Stimulated activated CD4-positive, alpha-beta T cell treated with anti-CD3 and anti-CD28 coated beads, Interleukin-15, amount 100 ng/mL, for 1 hour (primary cell): ENCODE measurements at places on chromosomes 4 and X.

- no peak for DNase-seq
Measured at GRCh38 chr4:6991771-6992557, 51.2 kb upstream of the TADA2B start.

- no peak for DNase-seq
Measured at GRCh38 chrX:69564665-69565064, 51.2 kb upstream of the EDA start.

- DNase-seq: no peak
Measured at GRCh38 chr4:1666391-1666790, 17.7 kb downstream of the FAM53A start.

- no peak for DNase-seq
Measured at GRCh38 chrX:13522811-13523210, 46.6 kb upstream of the EGFL6 start.

DNA sequence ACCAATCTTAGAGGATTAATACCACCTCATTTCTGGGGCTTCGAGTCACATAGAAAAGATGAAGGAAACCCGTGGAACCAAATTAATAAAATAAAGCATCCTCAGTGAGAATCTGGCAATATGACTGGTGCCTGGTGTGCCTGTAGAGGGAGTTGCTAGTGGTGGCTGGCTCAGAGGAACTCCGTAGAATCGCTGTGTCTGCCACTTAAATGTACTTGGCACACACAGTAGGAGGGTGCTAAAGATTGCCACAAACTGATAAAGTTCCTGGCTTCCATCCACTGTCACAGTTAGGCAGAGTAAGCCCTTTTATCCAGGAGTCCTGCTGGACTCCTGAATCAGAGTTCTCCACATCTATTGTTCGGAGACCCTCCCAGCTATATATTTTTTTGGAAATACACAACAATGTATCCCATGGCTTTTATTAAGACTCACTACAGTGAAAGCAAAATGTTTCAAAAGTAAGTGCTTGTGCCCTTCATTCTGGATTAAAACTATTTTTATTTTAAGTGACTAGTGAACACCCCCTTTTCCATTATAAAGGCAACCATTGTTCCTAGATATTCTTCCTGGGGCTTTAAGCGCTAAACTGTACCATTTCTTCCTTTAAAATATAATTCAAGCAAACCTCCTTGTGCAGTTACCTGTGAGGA, 56.6 kb downstream of the KIF4A start:
- DNase-seq: no peak

DNA sequence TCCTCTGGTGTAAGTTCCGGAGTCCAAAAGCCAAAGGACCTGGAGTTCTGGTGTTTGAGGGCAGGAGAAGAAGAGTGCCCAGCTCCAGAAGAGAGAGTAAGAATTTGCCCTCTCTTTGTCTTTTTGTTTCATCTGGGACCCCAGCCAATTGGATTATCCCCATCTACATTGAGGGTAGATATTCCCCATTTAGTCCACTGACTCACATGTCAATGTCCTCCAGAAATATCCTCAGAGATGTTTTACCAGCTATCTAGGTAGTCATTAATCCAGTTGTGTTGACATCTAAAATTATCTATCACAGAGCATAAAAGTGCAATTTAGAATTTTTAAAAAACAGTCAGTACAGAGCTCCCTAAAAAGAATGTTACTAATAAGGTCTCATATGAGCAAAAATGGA, 132.9 kb upstream of the TMEM47 start:
- DNase-seq: no peak

GRCh38 chr4:147971116-147971515, 239.2 kb downstream of the ARHGAP10 start:
- no peak for DNase-seq

- DNase-seq: no peak
Measured at GRCh38 chrX:856566-857290, 226.1 kb downstream of the SHOX start.

DNA sequence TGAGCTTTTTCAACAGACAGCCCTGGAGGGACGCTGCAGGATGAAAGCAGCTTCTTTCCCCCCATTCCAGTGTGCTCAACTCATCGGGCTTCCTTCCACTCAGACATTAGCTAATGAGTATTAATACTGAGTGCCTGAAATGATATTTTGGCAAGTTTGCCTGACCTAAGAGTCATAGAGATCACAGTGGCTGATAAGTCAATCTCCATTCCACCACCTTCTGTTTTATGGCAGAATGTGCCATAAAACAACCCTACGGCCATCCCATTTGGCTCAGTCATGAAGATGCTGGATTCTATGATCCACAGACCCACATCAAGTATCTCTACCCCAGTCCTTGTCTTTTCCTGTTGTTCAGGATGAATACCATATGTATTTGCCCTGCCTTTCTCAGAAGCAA, 48.3 kb upstream of the MAB21L2 start:
- no peak for DNase-seq
